ENCODE measurements at places on chromosomes 3 and 15. TPM values are rescaled to one million over a fixed set of nuclear protein-coding genes. Genes with fewer than 3 reads are reported as not detected.

GRCh38 chr3:149369991-149370866 lies 7.2 kb downstream of the TM4SF1 start:
- DNase-seq: no peak

- DNase-seq: peak; percentile 9
Observed at GRCh38 chr3:2274526-2274925, 175.9 kb downstream of the CNTN4 start.

GRCh38 chr15:28978011-28978378 lies 92.2 kb downstream of the APBA2 start:
- DNase-seq: no peak

DNA sequence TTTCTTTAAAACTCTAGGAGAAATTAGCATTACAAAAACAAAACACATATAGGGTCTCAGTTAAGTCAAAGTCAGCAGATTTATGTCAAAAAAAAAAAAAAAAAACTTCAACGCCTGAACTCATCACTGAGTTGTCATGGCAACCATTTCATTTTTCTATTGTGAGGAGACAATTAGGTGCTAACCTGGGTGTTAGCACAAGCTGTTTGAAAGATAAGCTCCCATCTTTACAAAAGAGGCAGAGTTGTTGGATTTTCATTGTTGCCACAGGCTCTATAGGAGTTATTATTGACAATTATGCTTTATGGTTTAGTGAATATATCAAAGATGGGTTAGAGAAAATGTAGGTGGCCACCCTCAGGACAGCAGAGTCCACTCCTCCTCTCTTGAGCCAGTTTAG lies 806.9 kb downstream of the GRM7 start:
- DNase-seq: no peak

AHSG gene
- polyA plus RNA-seq: 0.33 TPM

Measured in renal cortex interstitium (tissue), 15 donors.